ENCODE measurements at places on chromosomes 6 and 20.
A peak's percentile ranks its signal among the peaks of the same experiment; 100 is the strongest.

GRCh38 chr6:72683797-72684196, 61.9 kb downstream of the KCNQ5 start:
- no peak for DNase-seq

DNA sequence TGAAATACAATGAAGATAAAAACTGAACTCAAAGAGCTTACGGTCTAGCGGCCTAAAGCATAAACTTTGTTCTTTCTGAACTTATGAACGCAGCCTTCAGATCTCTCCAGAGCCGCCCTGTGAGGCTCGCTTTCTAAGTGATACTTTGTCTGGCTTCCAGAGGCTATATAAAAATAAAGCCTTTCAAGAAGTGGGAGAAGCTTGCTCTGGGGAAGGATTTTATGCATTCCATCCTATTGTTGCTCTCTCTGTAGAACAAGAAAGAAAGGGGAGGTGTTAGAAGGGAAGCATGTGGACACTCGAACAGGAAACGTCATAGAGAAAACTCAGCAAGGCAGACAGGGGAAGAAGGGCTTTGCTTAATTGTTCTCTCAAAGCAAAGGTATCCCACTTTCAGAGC, 77.0 kb downstream of the TBX18 start:
- DNase-seq = no peak

GRCh38 chr6:31272836-31273626, 1.1 kb upstream of the HLA-C start:
- DNase-seq = no peak

- no peak for DNase-seq
Measured at GRCh38 chr6:106134906-106135634, 48.9 kb downstream of the PRDM1 start.

DNA sequence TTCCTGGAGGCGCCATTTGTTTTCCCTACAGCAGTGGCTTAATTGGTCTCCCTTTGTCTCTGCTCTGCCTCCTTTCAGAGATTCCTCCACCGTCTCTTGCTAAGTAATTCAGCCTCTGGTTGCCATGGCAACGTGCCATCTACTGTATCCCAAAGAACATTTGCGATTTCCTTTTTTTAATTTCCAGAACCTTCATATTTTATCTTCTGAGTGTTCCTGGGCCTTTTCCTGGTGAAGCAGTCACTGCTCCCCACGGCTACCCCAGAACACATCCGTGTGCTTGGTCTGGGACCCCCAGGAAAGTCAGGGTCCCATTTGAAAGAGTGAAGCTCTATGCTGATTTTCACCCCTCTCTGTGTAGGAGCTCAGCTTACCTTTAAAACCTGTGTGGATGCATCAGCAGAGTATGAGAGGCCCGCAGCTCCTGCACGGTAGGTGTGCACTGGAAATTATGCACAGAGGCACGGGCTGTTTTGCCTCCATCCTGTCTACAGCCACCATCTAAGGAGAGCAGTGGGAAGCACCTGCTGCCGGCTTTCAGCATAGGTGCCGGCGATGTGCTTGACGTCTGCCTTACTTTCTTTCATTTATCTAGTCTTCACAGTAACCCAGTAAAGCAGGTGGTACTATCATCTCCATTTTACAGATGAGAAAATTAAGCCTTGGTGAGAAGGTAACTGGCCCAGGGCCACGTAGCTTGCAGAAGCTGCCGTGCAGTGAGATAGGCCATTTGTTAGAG, 122.8 kb downstream of the SYCP2 start:
- no peak for DNase-seq

DNA sequence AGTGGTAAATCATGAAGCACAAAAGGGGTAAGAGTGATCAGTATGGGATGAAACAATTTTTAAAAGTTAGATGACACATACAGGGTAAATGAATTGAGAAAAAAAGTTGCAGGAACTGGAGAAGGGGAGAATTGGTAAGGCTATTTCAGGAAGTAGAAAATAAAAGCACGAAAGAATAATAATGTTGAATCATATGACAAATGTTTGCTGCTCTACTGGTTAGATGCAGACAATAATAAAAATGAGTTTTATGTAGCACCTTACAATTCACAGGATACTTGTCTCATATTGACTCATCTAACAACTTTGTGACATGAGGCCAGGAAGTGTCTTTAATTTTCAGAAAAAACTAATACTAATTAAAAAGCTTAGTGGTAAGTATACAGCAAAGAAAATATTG, 566.5 kb upstream of the MARCKS start:
- no peak for DNase-seq

DNA sequence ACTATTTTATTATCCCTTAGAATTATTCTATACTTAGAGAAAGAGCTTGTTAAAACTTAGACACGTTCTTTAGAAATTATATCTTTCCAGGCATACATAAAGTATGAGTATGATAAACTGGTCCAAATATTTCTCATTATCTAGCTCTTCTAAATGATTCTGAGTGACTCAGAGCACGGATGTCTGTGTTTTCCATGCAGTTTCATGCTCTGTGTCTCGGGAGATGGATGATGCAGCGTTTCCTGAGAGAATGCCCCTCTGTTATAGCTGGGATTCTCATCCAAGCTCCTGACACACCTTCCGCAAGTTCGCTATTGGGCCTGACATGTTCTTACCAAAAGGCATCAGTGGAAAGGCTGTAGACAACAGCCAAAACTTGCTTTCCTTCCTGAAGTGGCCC, 19.3 kb downstream of the SIRT5 start:
- DNase-seq = no peak

DNA sequence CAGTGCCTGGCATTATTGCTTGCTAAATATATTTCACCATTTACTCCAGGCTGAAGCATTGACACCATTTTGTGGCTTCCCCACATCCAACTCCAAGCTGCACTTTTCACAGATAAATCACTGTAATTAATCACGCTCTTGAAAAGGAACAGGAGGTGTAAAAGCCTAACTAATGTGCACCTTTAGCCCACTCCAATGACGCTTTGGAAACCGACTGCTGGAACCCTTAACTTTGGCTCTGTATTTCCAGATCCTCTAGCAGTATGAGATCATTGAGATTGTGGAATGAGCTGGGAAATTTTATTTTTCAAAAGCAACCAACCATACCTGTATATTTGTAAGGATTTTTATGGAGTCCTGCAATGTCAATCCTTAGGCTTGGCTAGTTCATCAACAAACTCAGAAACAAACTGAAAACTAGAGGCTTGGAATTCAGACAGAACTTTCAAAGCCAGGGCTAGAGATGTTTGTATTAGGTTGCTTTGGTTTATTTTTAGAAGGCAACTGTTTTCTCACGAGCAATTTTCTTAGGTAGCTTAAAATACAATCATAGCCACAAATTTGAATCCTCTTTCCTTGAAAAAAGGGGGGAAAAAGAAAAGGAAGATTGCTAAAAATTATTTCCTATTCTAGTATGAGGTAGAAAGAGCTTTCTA, 52.8 kb upstream of the UTRN start:
- no peak for DNase-seq

- no peak for DNase-seq
Measured at GRCh38 chr20:60088236-60088635, 130.0 kb downstream of the CDH26 start.

- DNase-seq = no peak
Measured at GRCh38 chr6:38155621-38156204, 336.2 kb downstream of the ZFAND3 start.

DNA sequence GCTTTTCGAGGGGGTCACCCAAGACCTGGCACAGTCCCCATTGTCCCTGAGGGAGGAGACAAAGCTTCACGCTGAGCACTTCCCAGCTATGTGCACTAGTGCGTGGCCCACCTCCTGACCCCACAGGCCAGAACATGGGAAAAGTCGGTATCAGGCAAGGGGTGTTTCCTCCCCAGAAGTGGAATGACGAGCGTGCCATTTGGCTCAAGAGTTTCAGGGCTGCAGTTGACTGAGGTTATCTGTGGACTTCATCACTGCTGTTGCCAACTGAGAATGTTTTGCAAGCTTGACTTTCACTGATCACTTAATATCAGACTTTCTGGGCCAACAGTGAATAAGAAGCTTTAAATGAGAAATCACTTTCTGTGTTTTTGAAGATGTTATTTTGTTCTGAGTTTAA, 137.0 kb upstream of the AFDN start:
- no peak for DNase-seq

DNA sequence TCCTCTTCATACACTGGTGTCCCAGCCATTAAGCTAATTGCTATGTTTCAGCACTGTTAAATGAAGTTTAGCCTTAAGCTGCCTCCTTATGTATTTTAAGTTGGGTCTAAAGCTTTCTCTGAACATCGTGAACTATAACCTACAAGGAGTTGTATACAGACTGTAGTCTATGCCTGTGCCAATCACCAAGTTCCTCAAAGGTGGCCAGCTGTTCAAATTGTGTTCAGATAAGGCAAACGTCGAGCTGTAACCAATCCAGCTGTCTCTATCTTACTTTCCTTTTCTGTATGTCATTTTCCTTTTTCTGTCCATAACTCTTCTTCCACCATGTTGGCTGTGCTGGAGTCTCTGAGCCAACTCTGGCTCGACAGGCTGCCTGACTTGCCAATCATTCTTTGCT, 199.6 kb downstream of the OGFRL1 start:
- DNase-seq = no peak

DNA sequence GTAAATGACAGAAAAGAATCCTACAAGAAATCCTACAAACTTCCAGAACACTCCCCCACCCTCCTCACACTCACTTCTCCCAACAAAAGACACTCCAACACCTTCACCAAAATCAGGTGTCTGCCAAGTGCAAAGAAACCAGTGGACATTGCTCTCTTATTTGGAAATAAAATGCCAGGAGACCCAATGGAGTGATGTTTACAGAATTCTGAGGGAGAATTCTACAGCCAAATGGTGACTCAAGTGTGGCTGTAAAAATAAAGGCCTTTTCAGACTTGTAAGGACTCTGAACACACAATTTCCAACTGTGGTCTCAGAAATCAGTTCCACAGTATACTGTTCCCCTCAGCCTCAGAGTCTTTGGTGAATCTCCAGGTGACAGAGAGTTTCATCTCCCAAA, 109.6 kb upstream of the CARMIL1 start:
- no peak for DNase-seq

- DNase-seq = no peak
Measured at GRCh38 chr20:33499355-33499754, 9.5 kb downstream of the CBFA2T2 start.

DNA sequence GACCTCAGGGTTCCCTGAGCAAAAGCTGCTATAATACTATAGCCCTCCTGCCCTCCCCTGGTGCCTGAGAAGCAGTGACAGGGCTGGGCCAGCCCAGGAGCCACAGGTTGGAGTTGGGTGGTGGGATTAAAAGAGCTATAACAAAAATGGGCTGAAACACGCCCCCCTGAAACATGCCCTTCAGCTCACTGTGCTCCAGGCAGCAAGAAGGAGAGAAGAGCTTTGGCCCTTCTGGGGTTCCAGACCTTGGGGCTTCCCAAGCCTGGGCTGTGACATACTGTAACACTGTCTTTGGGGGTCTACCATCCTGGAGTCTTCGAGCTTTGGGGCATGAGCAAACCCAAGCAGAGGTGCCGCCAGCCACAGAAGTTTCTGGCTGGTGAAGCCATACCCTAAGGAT, 129.2 kb downstream of the HTR1B start:
- no peak for DNase-seq

DNA sequence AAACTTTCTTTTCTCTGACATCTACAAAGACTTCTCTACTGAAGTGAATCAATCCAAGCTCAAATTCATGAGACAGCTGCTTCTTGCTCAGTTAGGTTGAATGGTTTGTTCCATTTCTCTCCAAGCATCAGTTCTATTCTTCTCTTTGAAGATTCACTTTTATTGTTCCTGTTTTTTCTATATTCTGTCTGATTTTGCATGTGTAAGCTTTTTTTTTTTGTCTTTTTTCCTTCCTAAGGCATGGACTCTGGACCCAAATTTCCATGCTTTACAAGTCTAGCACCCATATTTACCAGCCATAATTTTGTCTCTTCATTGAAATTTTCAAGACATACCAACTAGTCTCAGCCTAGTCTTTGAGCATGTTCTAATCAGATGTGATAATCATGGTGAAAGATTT, 25.9 kb upstream of the STXBP5 start:
- no peak for DNase-seq

DNA sequence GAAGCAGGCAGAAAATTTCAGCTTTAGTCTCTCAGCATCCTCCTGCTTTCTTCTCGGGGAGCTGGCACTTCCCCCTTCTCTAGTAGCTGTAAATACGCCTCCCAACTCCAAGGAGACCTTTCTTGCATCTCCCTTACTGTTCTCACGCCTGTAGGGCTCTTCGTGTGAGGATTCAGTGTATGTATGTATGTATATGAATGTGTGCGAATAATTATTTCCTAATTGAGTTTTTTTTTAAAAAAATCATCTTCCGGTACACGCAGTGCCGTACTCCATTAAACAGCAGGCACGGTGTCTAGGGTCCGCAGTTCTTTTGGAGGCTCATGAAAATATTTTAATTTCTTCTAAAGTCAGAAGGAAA, 85.4 kb downstream of the HFE start:
- peak; percentile 67 for DNase-seq

GRCh38 chr6:125300992-125301434, 754 bp downstream of the HDDC2 start:
- DNase-seq = no peak

GRCh38 chr6:155384321-155384952, 70.2 kb upstream of the TFB1M start:
- no peak for DNase-seq

GRCh38 chr6:3956054-3956453, 106.9 kb downstream of the FAM50B start:
- DNase-seq = no peak

- DNase-seq = no peak
Measured at GRCh38 chr6:106666282-106667021, 37.1 kb downstream of the QRSL1 start.

- no peak for DNase-seq
Measured at GRCh38 chr20:62557999-62558408, 82.2 kb upstream of the GATA5 start.

DNA sequence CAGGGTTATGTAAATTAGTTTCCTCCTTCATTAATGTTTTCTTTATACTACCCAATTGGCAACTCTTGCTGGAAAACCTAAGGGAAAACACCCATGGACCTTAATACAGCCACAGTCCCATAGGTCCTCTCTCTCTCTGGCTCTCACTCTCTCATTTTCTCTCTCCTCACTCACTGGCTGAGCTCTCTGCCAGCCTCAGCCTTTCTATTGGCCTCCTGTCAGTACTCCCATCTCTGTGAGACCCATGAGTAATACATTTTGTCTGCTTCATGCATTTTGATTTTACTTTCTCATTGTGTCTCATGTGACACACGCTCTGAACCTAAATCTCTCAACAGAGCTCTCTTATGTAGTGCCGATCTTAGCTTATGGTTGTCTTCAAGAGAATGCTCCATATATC, 907.5 kb downstream of the C6orf118 start:
- DNase-seq = no peak

DNA sequence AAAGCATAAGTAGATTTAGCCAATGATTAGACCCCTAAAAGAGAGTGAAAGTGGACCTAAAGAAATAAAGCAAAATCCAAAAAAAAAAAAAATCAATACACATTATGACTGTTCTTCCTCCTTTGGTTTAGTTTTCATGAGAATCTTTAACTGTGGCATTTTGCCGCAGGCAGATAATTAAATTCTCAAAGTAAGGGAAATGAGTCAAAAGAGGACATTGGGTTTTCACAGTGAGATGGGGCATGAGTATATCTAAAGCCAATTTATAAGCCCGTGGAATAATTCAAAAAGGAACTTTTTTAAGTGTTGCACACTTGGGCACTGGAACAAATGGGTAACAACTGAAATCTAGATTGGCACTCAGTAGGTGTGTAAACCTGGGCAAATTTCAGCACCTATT, 230.3 kb downstream of the PKHD1 start:
- no peak for DNase-seq

GRCh38 chr6:20433929-20434328, 32.2 kb downstream of the E2F3 start:
- DNase-seq = no peak

All from right lung (tissue), 10 donors.